ENCODE measurements at places on chromosomes 7 and 10. TPM values are rescaled to one million over a fixed set of nuclear protein-coding genes. Genes with fewer than 3 reads are reported as not detected.

Gene GAD2
- not detected for total RNA-seq

Gene RNF133
- total RNA-seq = 1.1 TPM

Gene OR2A42
- total RNA-seq = not detected

Gene NODAL
- not detected for total RNA-seq

Gene BICC1
- 1.3 TPM for total RNA-seq

Gene CYP3A5
- total RNA-seq = not detected

Gene CYP3A7
- not detected for total RNA-seq
